HepG2 (cell line): ENCODE measurements at places on chromosomes 2 and 18.

DNA sequence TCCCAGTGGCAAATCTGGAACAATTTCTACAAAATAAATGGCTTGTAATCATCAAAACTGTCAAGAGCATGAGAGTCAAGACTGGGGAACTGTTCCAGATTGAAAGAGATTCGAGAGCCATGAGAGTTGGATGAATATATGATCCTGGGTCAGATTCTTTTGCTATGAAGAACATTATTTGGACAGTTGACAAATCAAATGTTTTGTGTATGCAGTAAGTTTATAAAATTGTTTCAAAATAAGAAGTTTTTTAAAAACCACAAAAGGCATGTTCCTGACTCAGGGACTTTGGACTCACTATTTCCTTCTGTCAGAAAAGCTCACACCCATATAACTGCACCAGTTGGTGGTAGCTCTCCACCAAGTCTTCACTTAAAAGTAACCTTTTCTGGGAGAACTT, 38.5 kb downstream of the ROCK2 start:
- no peak for DNase-seq

DNA sequence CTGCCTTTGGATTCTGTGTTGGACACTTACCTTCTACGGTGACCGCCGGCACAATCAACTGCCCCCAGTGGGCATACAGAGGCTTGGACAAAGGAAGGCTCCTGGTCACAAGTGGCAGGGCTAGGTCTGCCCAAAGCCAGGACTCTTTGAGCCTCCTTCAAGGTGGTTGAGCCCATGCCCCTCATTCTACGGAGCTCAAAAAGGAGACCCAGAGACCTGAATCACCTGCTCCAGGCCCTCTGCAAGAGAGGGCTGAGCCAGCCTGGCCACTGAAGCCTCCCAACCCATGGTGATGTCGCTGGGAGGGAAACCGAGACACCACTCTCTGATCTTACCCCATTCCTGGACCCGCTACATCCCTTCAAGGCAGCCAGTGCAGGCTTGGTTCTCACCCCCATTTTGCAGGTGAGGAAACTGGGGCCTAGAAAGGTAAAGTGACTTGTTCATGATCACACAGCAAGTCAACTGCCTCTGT, 87.9 kb downstream of the INHBB start:
- DNase-seq, result no peak

- DNase-seq, result no peak
Measured at GRCh38 chr2:218047536-218048225, 21.4 kb upstream of the RUFY4 start.

DNA sequence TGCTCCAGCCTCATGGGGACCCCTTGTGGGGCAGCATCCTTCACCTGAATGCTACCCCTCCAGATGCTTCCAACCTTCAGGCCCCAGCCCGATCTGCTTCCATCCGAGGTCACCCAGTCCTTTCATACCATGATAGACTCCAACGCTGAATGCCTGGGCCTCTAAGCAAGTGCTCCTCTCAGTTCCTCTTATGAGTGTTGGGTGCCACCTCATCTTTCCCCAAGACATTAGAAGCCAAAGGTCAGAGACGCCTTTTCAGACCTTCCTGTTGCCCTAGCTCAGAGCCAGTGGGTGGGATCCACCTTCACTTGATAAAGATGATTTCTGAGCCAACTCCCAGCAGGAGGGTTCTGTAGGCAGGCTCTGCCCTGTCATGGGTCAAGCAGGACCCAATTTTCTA, 174.5 kb upstream of the MGAT5 start:
- no peak for DNase-seq

GRCh38 chr2:135299658-135300244, 231.3 kb downstream of the ZRANB3 start:
- DNase-seq, result no peak

DNA sequence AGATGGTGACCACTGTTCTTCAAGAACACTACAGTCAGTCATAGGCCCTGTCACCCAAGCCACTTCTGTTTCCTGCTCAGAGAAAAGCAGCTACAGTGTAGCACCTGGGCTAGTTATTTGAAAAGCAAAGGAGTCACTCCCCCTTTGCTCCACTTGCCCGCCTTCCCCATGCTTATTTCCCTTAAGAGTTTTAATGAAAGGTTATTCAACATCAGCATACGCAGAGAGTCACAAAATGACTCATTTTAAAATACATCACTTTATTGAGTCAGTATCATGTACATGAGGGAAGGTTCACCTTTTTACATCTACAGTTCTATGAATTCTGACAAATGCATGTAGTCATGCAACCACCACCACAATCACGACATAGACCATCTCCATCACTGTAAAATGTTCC, 71.3 kb downstream of the TNFRSF11A start:
- DNase-seq, result no peak

- no peak for DNase-seq
Measured at GRCh38 chr2:226121046-226121738, 678.4 kb downstream of the IRS1 start.

GRCh38 chr2:45705233-45705632, 53.8 kb downstream of the PRKCE start:
- DNase-seq, result no peak

GRCh38 chr2:182845794-182846417, 20.5 kb downstream of the FRZB start:
- DNase-seq, result no peak

DNA sequence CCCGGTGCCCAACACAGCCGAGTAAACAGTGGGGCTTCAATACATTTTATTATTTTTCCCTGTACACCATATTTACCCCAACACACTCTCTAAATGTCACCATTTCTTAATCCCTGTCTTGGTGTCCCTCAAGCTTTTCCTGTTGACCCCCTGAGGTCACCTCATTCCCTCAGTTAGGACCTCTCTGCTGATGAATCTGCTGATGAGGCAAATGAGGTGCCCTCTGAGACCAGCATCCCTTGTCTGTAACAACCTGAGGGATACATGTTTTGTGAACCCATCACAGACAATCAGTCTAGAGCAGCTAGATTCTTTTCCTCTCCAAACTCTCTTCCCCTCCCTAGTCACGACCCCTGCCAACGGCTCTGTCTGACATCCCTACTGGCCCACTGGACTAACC, 127.6 kb downstream of the FSHR start:
- no peak for DNase-seq

- DNase-seq, result no peak
Measured at GRCh38 chr2:147689220-147689909, 155.5 kb upstream of the ACVR2A start.

GRCh38 chr2:205673312-205673711, 9.0 kb upstream of the NRP2 start:
- no peak for DNase-seq

DNA sequence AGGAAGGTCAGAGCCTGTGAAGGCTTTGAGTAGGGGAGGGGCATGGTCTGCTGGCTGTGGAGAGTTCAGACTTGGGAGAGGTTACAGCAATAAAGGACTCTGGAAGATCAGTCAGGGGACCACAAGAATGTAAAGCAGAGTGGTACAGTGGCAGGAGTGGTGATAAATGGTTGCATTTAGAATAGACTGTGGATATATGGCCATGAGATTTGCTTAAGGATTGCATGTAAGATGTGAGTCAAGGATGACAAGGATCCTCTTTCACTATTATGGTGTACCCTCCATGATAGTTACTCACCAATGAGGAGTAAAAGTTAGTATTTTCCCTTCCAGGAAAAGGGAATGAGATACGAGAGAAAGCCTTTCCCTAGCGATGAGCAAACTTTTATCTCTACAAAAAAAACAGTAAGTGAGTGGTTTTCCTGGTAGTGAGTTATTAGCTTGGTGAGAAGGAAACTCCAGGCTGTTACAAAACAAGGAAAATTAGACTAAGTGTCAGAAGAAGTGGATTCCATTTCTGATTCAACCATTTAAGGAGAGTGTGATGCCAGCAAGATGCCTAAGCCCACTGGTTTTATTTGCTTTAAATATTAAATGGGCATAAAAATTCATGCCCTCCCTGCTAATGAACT, 818.0 kb upstream of the ACVR2A start:
- no peak for DNase-seq

- no peak for DNase-seq
Measured at GRCh38 chr18:13423352-13423751, 204.8 kb downstream of the LDLRAD4 start.

DNA sequence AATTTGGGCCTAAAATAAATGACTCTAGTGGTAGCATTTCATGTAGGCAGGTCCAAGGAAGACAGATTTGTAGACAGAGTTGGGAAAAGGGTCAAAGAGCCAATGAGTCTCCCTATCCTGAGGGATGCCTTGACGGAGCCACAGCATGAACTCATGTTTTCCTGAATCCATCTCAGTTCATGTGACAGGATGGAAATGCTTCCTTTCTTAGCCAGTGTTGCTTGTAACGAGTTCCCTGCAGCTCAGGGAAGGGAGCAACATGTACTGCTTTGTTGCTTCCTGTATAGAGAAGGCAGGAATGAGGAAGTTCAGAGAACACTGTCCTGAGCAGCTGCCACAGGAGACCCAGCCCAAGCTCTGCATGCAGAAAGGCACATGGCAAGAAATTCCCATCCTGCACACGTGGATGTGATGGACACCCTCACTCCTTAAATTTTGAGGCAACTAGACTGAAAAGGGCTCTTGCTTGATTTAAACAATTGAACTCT, 27.9 kb downstream of the TMEM17 start:
- DNase-seq, result peak; percentile 60

GRCh38 chr2:208982831-208983230, 441.0 kb upstream of the MAP2 start:
- DNase-seq, result no peak

DNA sequence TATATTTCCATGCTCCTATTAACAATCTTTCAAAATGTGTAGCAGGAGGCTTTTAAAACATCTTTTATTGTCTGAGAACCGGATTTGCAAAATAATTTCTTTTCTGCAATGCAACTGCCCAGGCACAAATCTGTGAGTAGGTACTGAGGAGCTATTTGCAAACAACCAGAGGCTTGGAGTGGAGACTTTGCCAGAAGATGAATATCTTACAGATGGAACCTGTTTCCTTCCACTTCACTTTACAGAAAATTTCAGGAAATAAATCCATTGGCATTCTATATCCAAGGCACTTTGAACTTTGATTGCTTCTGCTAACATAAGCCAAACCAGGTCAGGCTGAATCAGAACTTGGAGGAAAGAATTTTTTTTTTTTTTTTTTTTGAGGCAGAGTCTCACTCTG, 237.4 kb upstream of the REV1 start:
- DNase-seq, result no peak

DNA sequence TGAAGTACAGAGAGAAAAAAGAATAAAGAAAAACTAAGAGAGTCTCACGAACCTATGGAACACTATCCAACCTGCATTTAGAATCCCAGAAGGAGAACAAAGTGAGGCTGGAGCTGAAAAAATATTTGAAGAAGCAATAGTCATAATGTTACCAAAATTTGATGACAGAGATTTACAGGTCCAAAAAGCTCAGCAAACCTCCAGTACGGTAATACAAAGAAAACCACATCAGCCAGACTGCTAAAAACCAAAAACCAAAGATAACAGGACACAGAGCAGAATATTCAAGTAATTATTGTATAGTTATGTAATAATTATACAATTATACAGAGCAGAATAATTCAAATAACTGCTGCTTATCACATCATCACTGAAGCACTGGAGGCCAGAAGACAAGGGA, 23.7 kb downstream of the ATL2 start:
- no peak for DNase-seq

GRCh38 chr2:120235681-120236080, 12.5 kb upstream of the TMEM185B start:
- no peak for DNase-seq

GRCh38 chr18:63107171-63107845, 212.3 kb downstream of the BCL2 start:
- DNase-seq, result no peak

GRCh38 chr18:46641917-46642316, 15.1 kb downstream of the LOXHD1 start:
- DNase-seq, result no peak

DNA sequence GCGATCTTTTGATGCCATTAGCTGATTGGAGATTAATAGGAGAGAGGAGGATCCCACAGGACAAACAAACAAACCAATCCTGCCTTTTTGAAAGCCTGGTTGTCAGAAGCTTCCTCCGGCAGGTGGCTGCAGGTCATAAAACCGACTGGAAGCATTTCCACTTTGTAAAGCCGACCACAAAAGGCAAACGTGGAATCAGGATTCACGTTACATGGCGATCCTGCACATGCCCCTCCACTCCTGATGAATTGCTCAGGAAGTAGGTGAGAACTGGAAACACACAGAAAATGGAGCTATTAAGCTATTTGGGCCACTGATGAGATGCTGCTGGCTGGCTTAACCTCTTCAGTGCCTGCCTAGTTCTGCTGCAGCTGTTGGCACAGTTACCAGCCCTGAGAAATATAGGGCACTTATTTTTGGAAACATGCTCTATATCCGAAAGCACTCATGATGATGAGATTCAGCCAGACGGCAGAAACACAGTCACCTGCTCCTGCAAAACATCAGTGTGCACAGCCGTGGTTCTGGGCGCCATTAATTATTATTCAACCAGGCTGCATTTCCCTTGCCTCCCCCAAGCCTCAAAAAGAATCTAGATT, 110.3 kb upstream of the ST6GAL2 start:
- DNase-seq, result no peak

DNA sequence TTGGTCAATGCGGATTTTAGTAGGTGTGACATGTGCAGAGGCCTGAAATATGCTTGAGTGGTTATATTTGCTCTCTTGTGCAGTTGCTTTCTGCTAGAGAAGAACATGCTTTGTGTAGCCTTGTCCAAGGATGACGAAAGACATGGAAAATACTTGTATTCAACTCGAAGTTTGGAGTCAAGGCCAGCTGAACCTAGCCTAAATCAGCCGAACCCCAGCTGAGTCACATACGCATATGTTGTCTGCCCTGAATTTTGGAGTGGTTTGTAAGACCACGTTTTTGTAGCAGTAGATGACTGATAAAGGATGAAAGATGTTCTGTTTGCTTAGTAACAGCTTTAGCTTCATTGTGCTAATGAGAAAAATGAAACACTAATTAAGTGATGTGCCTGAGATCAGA, 22.5 kb upstream of the SPAG16 start:
- no peak for DNase-seq

DNA sequence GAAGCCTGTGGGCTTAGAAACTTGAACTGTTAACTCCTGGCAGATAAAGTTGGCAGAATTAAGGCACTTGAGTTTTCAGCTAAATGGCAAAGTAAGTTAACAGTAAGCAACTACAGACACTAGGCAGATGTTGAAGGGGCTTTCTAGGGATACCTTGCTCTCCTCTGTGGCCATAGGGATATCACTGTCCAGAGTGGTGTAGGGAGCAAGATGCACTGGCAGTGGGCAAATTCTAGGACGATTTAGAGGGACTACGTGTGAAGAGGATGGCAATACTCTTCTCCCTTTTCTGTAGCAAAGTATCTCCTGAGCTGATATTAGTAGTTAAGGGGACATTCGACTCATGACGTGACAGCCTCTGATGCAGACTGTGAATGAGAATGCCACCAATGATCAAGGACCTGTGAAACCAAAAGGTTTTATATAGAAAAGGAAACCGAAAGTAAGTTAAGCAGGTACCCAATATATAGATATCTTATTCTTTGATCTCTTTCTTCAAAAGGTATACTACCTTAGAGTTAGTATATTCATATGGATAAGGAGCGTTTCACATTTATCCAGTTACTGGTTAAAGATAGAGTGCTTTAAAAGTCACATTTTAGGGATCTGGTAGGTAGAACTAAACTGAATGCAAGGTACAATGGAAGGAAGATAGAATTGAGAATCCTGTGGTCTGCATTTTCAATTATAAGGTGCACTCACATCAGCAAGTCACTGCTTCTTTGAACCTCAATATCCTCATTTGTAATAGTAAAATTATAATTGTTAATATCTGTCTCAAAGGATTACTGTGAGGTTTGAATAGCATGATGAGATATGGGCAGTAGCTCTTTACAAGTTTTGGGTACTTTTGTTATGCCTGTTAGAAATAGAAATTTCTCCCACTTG, 106.4 kb downstream of the KCNH7 start:
- DNase-seq, result no peak
